Panc1 (cell line): ENCODE measurements at places on chromosomes 7 and 10.
A peak's percentile ranks its signal among the peaks of the same experiment; 100 is the strongest.

DNA sequence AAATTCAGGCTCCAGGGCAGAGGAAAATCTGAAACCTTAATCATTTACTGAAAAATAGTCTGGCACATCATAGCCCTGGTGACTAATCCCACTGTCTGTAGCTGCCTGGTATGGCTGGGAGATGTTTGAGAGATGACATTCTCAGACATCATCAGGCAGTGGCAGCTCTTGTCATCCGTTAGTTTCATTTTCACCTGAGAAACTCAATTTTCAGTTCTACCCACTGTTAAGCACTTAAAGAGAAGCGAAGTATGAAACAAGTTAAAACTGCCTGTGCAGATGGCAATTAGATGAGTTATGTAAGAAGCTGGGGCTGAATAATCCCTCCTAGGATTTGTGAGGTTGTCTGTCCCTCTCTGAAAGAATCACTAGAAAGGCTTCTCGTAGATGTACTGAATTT is 150.2 kb downstream of the NSUN6 start:
- no peak for DNase-seq

GRCh38 chr7:142797391-142798377 is 26.9 kb downstream of the PRSS2 start:
- no peak for DNase-seq

GRCh38 chr10:101617824-101618568 is 29.9 kb downstream of the DPCD start:
- no peak for DNase-seq

- no peak for DNase-seq
Measured at GRCh38 chr7:82506702-82507101, 63.1 kb upstream of the CACNA2D1 start.

DNA sequence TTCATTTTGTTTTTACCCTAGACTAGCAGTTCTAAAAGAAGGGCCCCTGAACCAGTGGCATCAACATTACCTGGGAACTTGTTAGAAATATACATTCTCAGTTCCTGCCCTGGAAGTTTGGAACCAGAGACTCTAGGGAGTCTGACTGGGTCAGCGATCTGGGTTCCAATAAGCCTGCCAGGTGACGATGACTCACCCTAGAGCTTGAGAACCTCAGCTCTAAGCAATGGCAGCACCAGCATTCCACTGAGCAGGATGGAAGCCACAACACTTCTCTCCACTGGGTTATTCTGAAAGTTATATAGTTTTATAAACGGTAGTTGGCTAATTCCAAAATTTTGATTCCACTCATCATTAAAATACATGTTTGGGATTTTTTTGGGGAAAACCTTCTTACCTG is 97.0 kb upstream of the AMPH start:
- DNase-seq, result no peak

DNA sequence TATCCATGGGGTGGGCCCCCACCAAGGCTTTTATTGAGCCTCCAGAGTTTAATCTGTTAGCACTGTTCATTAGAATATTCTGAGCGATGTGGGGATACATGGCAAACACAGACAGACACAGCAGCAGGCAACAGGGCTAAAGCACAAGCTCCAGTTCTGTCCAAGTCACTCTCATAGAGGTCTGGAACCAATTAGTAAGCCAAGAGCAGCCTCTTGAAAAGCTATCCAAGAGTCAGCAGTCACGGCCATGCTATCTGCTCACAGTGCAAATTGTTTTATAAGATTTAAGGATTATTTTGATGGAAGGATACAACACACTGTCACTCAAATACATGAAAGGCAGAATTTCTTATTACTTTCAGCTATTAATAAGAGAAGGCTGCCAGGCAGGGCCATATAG is 86.4 kb upstream of the DGKB start:
- DNase-seq, result no peak

- DNase-seq, result peak; percentile 25
Measured at GRCh38 chr10:69769395-69769992, 32.2 kb upstream of the COL13A1 start.

- no peak for DNase-seq
Measured at GRCh38 chr7:113268757-113269156, 150.4 kb upstream of the SMIM30 start.

DNA sequence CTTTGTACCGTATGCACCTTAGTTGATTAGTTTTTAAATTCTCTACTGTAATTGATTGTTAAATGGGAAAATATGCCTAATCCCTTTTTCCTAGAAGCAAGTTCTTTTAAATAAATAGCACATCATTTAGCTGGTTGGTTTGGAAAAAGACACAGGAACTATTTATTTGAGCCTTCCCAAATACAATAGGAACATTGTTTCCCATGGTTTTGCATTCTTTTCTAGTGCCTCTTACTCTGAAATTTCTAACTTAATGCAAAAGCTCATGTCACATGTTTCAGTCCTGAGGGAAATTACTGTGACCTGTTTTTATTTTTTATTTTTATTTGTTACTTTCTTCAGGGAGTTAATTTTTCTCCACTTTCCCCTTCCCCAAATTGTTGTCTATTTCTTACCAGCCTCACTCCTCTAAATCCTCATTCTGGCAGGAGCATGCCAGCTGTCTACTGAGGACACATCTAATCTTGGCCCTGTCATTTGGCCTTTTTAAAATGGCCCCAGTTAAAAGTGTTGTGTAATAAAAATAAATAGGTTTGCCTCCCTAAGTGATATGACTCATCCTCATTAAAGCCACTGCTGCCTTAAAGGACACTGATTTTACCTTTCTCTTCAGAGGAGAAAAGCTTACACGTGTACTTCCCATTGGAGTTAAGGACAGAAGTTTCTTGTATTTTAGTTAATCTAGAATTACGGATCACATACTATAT is 94.5 kb downstream of the PPP1R3A start:
- no peak for DNase-seq

DNA sequence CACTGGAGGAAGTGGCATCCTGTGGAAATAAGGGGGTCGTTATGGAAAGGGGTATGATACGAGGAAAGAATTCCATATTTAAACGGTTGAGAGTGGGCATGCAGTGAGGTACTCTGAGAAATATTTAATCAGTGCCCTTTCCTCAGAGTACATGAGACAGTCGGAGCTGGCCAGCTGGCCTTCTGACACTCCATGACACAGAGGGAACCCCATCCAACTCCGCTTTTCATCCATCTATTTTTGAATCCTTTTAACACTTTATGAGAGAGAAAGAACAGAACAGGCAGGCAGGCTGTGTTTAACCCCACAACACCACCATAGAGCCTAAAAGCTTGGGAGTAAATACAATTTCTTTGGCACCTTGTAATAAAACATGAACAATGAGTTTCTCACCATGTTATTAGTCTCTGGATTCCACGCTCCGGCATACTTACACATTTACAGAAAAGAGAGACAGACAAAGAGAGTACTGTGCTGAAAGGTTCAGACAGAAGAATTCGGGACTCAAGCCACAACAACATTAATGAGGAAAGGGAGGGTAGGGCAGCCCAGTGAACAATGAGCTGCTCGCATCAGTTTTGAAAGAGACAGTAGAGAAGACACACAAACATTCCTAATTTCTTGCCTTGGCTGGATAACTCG is 124.2 kb upstream of the PDLIM1 start:
- DNase-seq, result no peak

GRCh38 chr10:122349758-122350369 is 24.6 kb upstream of the PLEKHA1 start:
- no peak for DNase-seq

- peak; percentile 48 for DNase-seq
Measured at GRCh38 chr7:107501593-107501992, 31.7 kb downstream of the GPR22 start.

DNA sequence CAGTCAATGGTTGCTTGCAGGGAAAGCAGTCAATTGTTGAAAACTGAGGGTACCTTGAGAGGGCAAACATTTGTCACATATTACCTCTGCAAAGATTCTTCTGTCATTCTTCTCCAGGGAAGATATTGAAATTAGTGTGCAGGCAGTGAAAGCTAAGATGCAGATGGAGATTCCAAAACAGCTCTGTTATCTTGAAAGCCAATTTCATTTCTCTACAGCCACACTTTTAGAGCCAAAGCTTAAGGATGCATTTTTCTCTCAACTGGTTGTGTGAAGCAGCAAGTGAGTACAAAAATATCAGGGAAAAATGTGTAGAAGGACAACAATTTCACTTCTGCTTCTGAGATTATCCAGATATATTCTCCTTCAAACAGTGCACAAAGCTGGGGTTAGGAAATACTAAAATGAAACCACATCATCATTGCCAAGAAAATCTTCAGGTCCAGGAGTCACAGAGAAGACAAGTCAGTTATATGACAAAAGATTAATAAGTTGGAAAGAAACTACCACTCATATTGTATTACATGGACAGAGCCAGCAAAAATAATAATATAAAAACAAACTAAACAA is 16.3 kb downstream of the SGMS1 start:
- no peak for DNase-seq

GRCh38 chr10:71451754-71452153 is 55.0 kb downstream of the CDH23 start:
- no peak for DNase-seq

- DNase-seq, result no peak
Measured at GRCh38 chr7:45704683-45705016, 130.5 kb downstream of the ADCY1 start.

DNA sequence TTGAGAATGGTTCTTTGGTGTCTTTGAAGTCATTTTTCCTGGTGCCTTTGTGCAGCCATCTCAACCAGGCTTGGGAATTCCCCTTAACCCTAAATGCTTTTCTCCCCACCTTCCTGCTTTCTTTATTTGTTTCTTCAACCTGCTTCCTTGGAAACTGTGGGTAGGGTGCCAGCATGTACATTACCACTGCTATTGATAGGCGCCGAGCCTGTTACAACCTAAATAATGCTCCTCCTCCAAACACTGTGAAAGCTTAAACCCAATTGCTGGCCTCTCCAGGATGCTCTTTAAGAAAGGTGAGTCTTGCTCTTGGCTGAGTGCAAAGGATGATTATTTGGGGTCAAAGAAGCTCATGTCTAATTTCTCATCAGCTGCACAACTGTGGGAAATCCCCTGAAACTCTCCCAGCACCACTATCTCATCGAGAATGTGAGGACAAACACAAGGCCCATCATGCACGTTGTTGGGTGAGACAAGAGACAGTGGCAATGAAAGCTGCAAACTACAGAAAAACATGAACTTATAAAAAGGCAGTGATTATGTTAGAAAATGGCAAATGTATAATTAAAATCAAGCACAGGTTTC is 285.5 kb upstream of the IGFBP3 start:
- no peak for DNase-seq

GRCh38 chr10:27949528-27950241 is 49.2 kb downstream of the ODAD2 start:
- DNase-seq, result no peak

- DNase-seq, result no peak
Measured at GRCh38 chr7:38281266-38281665, 7.8 kb upstream of the TARP start.

DNA sequence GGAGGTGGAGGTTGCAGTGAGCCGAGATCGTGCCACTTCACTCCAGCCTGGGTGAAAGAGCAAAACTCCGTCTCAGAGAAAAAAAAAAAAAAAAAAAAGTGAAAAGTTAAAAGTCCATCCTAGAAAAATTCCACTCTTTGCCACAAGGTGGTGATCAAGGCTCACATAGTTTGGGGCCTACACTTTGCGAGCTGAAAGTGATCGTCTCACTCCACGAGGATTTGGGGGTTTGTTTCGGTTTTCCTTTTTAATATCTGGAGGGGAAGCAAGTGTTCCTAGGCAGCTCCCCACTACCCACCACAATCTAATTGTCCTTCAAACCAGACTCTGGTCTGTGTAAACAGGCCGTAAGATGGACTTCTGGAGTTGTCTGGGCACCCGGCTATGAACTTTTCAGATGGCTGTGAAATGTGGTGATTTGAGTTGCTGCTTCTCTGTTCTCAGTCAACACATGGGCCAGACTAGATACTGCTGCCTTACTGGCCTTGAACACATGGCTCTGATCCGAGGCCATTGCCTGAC is 27.1 kb downstream of the PRLHR start:
- DNase-seq, result peak; percentile 17

GRCh38 chr7:84194484-84195271 is at the start of gene SEMA3A:
Gene SEMA3A (minus strand): TSS chr7:84194789. CDS start chr7:84194586, 203 bp downstream.
- DNase-seq, result no peak

DNA sequence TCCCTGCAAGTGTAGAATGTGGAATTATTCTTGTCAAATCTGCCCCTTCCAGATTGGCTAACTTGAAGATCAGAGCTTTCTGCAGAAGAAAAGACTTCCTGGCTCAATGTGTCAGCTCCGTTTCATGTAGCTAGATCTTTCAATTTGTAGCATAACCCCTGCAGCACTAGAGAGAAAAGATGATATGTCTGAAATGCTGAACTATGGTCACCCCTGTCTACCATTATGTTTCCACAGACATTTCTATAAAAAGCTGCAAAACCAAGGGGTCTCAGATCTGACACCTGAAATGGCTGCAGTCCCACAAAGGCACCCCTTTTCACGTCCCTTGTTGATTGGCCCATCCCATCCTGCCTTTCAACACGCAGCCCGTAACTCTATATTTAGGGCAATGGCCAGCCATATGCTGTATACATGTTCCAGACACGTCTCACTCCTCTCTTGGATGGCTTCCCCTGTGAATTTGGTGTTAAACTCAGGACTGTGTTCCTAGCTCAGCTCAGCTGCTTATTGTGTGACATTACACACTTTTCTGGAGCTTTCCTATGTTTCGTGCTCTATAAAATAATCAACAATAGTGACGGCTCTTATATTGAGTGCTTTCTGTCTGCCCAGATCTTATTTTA is 648.6 kb upstream of the CELF2 start:
- no peak for DNase-seq

GRCh38 chr10:35606430-35606829 is 1.3 kb downstream of the GJD4 start:
- DNase-seq, result no peak

GRCh38 chr7:57404967-57405421 is 45.0 kb upstream of the ZNF716 start:
- no peak for DNase-seq
